Effector memory CD4-positive, alpha-beta T cell (primary cell): ENCODE measurements at places on chromosomes 3 and 15.

GRCh38 chr3:52026041-52026440, 30.3 kb downstream of the DUSP7 start:
- no peak for DNase-seq

DNA sequence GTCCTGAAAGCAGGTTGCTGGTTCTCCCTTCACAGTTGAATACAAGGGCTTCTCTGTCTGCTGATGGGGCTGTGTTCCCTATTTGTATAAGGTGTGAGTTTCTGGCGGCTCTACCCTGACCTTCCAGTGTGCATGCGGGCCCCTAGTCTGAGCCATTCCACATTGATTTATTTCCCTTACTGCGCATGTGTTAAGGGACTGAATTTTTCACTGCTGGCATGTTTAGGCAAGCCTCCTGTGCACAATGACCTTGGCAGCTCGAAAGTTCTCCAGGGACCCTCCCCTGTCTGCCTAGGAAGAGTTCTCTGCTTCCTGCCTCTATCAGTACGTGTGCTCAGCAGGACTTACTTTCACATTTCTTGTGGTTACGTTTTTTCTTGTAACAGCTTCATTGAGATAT, 11.4 kb downstream of the TRAK1 start:
- DNase-seq, result no peak

GRCh38 chr3:47011371-47011770, 31.9 kb downstream of the NBEAL2 start:
- DNase-seq, result no peak

GRCh38 chr3:36707623-36708409, 56.5 kb downstream of the DCLK3 start:
- no peak for DNase-seq

GRCh38 chr3:52144034-52144795, 10.0 kb downstream of the POC1A start:
- DNase-seq, result peak; percentile 81

DNA sequence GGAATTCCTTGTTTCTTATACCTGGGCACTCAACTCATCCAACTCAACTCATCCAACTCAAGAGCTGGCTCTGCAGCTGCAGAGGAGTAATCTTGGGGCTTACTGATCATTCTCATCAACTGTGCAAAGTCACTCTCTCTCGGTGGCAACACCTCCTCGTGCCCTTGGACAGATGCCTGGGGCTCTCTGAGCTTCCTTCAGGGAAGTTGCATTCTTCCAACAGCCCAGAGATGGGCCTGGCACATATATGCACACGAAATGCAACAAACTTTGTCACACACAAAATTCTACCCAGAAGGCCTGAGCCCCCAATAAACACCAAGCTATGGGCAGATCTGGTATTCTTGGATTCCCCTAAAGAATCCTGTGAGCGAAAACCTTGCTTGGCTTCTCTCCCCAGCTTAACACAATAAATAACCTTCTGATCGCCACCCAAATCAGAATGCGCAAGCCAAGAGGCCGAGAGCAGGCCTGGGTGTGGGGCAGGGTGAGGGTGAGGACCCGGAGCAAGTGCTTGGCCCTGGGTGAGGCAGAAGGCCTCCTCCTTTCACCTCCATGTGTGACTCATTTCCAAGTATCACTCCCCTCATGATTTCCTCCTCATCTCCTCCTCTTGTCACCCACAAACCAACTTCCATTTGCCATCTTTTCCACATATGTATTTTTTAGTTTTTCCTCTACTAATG, 15.4 kb downstream of the TGM5 start:
- no peak for DNase-seq

- no peak for DNase-seq
Measured at GRCh38 chr3:171446801-171447578, 13.2 kb downstream of the TNIK start.

- DNase-seq, result no peak
Measured at GRCh38 chr3:12553921-12554391, 2.9 kb upstream of the MKRN2 start.

GRCh38 chr3:66140743-66141372, 79.9 kb upstream of the SLC25A26 start:
- DNase-seq, result no peak

DNA sequence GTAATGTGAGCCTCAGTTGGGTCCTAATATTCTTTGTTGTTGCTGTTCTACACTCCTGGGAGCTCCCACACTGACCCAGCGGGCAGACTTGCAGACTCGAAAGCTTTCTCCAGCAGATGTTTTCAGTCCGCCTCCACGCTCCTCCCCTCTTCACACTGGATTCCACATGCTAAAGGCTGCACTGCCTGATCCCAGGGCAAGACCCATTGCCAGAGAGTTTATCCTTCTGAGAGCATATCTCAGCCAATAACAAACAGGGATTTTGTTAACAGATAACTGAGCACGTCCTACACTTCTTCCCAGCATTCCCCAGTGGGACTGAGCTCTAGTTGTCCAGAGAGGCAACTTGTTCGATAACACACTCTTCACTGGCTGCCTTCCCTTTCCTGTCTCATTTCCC, 8.0 kb upstream of the COL6A6 start:
- DNase-seq, result no peak

GRCh38 chr3:117572786-117573185, 863.2 kb downstream of the TUSC7 start:
- DNase-seq, result no peak

DNA sequence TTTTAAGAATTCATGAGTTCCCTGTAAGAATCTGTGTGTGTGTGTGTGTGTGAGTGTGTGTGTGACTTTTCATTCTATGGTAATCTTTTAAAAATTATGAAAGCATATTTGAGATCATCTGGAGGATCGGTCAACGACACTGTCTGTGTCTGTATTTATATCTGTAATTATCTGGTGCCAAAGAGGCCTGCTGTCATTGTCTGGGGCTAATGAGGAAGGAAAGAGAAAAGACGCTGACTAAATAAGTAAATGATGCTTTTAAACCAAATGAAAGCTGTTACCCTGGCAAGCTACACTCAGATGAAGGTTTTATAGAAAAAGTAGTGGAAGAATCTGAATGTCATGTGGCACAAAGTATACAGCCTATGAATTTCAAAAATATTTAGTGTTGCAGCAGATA, 439.8 kb downstream of the RBMS3 start:
- DNase-seq, result no peak

DNA sequence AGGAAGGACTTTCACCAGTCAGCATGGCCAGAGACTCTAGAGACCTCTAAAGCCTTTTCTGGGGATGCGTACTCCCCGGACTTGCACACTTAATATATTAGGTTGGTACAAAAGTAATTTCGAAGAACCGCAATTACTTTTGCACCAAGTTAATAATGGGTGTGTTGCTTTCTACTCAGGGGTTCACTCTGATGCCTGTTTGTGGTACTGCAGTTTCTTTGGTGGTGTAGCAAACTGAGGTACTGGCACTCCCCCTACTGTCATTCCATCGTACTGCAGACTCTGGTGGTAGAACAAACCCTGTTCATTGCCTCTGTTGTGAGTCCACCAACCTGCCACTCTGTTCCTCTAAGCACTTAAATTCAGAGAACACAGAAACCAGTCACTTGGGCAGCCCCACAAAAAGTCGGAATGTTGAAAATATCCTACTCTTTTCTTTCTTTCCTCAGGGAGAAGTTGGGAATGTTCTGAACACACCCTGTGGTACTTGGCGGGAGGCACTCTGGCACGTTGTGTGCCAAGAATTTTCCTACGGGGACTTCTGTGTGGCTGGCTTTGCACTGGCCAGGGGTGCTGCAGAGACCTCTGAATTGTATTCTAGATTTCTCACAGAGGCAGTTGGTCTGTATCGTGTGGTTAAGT, 46.3 kb downstream of the GABRG3 start:
- no peak for DNase-seq

GRCh38 chr15:38195191-38195901, 57.3 kb upstream of the SPRED1 start:
- no peak for DNase-seq

GRCh38 chr3:23900744-23901143, 16.0 kb downstream of the NKIRAS1 start:
- no peak for DNase-seq

- DNase-seq, result peak; percentile 61
Measured at GRCh38 chr3:8970971-8971589, 7.8 kb upstream of the RAD18 start.

GRCh38 chr3:121232309-121233225, 313.2 kb downstream of the POLQ start:
- no peak for DNase-seq

DNA sequence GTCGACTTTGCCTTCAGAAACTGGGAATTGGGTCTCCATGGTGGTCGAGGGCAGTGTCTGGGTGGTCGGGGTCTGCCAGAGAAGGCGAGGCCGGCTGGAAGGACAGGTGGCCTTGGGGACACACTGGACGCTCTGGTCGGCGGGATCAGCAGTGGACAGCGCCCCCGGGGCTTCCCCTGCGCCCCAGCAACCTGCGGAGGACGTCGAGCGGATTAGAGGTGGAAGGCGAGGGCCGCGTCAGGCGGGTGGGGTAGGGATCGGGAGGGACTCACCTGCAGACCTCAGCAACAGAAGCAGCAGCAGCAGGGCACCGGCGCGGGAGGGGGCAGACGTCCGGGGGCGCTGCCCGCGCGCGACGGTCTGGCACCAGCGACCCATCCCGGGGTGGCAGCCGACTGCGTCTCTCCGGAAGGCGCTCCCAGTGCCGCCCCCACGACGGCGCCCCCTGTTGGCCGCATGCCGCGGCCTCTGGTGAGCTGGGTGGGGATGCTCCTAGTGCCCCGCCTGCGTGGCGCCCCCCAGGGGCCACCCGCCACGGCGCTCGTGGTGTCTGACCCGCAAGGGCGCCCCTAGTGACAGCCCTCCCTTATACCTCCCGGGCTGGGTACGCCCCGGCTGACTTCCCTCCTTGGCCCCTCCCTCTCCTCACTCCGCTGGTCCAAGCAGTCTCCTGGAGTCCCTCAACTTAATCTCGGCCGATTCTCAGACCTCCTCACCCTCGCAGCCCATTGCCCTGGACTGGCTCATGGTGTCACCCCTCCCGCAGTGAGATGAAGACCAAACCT, at the start of gene PRSS50:
Gene PRSS50 (minus strand): TSS at position 423 of the 785 bp plus-strand sequence. CDS start 45 bp downstream, at position 378.
- no peak for DNase-seq

GRCh38 chr15:51588966-51589365, 33.6 kb downstream of the DMXL2 start:
- no peak for DNase-seq

DNA sequence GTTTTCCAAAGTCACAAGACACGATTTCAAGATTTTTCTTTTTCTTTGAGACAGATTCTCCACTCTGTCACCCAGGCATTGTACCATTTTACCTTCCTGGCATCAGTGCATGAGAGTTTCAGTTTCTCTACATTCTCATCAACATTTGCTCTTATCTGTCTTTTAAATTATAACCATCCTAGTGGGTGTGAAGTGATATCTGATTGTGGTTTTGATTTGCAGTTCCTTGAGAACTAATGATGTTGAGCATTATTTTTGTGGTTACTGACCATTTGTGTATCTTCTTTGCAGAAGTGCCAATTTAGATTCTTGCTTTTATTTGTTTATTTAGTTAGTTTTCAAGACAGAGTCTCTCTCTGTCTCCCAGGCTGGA, 41.2 kb downstream of the ADIPOQ start:
- no peak for DNase-seq

GRCh38 chr15:57031082-57031481, 112.6 kb downstream of the TCF12 start:
- no peak for DNase-seq
